Lung microvascular endothelial cell (primary cell): ENCODE measurements at places on chromosomes 5 and 9. TPM values are rescaled to one million over a fixed set of nuclear protein-coding genes. Genes with fewer than 3 reads are reported as not detected.

DNA sequence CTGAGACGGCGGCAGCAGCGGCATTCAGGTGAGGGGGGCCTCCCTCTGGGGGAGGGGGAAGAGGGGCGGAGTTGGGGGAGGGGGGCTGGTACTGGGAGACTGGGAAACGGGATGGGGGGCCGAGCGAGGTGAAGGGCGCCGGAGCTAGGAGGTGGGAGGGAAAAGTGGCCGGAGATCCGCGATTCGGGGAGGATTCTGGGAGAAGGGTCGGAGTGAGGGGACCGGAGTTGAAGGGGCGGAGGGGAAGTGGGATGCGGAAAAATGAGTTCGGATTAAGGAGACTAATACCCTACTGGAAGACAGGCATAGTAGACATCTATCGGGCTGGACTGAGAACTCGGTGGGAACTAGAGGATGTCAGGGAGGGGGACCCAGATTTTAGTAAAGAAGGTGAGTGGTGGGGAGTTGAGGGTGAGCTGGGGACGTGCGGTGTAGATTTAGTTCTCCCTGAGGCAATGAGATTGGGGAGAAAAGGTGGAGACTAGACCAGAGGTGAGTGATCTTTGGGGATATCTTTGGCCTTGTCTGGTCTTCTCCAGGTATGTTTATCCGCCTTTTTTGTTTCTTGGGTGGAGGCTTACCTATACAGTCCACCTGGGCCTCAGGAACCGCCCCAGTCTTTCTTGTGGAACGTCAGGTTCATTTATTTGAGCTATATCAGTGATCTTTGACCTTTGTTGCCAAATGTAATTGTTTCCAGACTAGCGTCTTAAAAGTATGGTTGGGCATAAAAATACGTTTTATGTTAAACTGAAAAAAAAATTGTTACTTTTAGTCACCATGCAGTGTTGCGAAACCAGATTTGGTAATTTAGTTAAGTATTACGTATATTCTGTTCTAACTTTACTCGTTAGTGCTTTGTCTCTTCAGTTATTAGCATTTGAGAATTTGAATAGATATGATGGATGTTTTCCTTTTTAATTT is 632 bp downstream of the UBAP1 start:
- DNase-seq, result peak; percentile 27

DNA sequence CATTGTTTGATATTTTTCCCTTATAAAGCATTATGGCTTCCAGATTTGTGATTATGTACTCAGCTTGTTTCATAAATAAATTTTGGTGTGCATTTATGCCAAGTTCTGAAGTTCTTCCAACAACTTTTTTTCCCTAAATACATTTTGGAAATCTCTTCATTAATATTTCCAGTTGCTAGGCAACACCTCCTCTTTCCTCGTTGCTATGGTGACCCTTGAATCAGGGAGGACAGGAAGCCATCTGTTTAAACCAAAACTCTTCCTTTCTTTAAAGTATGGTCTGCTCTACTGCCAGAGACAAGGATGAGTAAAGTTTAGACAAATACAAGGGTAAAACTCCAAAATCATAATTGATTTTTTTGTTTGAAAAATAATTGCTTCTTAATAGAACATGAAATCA is 779.3 kb downstream of the CDH9 start:
- DNase-seq, result no peak

DNA sequence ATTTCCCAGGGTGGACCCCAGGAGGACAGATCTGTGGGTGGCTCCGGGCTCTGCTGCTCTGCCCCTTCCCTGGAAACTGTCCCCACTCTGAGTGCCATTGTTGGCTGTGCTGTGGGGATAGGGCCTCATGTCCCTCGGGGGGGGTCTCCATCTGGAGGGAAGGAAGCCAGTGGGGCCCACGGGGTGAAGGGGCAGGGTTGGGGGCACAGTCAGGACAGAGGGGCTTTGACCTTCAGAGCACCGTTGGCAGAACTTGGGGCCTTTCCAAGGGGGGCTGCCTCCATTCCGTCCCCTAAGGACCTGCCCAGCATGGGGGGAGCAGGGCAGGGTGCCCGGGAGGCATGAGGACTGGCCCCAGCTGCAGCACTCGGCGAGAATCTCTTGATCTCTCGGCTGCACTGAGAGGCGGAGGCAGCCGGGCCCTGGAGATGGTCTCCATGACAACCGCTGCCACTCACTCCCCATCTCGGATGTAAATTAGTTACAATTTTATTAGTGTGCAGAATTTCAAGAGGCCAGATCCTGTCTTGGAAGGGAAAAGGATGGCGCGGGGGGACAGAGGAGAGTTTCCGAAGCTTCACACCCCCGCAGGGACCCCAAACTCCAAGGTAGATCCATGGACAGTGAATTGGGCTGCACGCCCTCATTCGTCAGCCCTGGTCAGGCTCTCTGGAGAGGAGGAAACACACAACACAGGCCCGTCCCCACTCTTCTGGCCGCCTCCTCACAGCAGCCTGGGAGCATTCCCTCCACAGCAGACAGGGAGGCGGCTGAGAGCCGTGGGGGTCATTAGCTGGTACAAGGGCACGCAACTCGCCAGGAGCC is 216.2 kb upstream of the IER5L start:
- no peak for DNase-seq

DNA sequence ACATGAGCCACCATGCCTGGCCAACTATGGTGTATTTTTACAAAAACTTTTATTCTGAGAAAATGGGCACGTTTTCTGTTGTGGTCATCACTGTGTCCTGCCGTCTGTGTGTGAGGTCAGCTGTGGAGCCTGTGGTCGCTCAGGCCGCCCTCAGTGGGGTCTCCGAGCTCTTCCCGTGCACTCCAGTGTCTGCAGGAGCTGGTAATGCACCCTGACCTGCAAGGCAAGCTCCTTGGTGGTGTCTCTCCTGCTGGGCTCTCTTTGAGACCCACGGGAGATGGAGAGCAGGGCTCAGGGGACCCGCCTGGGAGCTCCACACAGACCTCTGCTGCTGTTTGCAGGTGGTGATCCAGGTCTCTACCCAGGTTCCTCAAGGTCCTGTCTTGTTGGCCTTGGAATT is 9.6 kb upstream of the AHRR start:
- no peak for DNase-seq

- no peak for DNase-seq
Observed at GRCh38 chr5:3276896-3277295, 318.7 kb upstream of the IRX1 start.

DNA sequence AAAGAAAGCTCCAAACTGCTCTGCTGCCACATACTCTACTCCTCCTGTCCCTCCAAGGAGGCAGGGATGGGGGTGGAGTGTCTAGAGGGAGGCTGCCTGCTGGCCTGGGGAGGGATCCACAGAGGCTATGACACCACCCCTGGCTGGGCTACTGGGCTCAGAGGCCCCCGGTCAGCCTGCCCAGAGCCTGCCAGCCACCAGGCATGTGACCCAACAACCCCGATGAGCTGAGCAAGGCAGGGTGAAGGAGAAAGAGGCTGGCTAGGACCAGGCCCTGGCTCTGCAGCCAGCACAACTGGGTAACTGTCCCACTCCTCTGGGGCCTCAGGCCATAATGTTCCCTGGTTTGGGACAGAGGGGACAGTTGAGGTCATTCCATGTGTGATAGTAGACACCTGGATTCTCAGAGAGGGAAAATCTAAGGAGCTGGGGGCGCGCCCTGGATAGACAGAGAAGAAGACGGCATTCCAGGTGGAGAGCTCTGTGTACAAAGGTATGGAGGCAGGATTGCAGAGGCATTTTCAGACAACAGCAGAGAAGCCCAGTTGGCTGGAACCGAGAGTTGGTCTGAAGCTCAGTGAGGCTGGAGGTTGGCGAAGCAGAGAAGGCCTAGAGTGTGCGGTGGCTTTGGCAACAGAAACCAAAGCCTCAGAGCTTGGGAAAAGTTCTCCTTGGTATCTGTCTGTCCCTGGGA is 33.8 kb upstream of the IL17B start:
- no peak for DNase-seq

GRCh38 chr5:124745928-124746915 is at the start of gene ZNF608:
ZNF608 (minus strand) TSS chr5:124746639; CDS start chr5:124744989, 1,650 bp downstream.
- DNase-seq, result peak; percentile 80

GRCh38 chr9:72041775-72042194 is 18.6 kb downstream of the C9orf57 start:
- DNase-seq, result peak; percentile 90

GRCh38 chr9:28435456-28435855 is 862.2 kb upstream of the C9orf72 start:
- DNase-seq, result no peak

- no peak for DNase-seq
Observed at GRCh38 chr5:16864631-16865131, 71.4 kb downstream of the MYO10 start.

DNA sequence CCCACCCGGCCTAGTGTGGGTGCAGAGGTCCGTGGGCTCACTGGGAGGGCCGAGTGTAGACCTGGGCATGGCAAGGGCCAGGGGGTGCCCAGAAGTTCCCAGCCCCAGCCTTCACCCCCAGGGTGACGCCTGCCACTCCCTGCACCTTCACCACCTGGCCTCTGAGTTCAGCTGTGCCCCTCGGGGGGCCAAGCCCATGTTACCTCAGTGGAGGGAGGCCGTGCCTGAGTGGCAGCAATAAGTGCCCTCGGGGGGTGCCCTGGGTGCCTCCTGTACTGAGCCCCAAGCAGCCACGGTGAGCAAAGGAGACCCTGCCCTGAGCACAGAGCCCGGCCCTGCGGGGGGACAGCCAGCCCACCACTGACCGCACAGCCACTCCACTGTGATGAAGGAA is 10.3 kb upstream of the FCN2 start:
- DNase-seq, result no peak

DNA sequence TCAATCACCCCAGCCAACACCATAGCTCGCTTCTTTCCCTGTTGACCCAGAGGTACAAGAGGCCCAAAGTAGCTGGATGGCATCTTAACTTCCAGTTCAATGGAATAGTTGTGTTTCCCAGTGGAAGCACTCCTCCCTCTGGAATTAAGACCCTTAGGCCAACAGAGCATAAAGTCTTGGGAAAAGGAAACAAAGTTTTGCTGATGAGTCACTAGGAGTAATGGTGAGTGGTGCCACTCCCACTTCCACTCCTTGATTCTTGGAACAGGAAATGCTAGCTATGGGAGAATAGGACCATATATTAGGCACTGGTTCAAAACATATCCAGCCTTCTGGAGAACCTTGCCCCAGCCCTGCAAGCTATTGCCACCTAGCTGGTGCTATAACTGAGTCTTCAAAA is 44.7 kb upstream of the LMX1B start:
- peak; percentile 67 for DNase-seq

- no peak for DNase-seq
Observed at GRCh38 chr9:127524373-127524772, 73.1 kb downstream of the LRSAM1 start.

- peak; percentile 18 for DNase-seq
Observed at GRCh38 chr5:54146390-54146789, 164.0 kb downstream of the ARL15 start.

DNA sequence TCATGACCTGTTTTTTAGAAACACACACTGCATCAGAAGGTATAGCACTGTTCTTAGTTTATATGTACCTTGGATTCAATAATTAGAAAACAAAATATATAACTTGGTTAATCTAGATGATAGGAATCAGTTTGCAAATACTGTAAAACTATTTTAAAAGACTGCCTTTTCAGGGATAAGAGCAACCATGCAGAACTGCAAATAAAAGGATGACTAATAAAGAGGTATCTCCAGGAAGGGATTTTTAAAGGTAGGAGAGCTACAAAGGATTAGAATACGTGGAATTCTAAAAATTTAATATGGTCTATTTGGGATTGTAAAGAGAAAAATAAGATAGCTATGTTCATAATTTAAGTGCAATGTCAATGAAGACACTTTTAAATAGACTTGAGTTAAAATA is 9.4 kb downstream of the GABRA1 start:
- no peak for DNase-seq

- peak; percentile 79 for DNase-seq
Observed at GRCh38 chr5:56512313-56512996, 279.3 kb upstream of the ANKRD55 start.

- no peak for DNase-seq
Observed at GRCh38 chr9:83483223-83483622, 55.0 kb downstream of the FRMD3 start.

- no peak for DNase-seq
Observed at GRCh38 chr5:171431251-171431777, 11.9 kb downstream of the FGF18 start.

- no peak for DNase-seq
Observed at GRCh38 chr9:84705128-84705527, 35.6 kb downstream of the NTRK2 start.

DNA sequence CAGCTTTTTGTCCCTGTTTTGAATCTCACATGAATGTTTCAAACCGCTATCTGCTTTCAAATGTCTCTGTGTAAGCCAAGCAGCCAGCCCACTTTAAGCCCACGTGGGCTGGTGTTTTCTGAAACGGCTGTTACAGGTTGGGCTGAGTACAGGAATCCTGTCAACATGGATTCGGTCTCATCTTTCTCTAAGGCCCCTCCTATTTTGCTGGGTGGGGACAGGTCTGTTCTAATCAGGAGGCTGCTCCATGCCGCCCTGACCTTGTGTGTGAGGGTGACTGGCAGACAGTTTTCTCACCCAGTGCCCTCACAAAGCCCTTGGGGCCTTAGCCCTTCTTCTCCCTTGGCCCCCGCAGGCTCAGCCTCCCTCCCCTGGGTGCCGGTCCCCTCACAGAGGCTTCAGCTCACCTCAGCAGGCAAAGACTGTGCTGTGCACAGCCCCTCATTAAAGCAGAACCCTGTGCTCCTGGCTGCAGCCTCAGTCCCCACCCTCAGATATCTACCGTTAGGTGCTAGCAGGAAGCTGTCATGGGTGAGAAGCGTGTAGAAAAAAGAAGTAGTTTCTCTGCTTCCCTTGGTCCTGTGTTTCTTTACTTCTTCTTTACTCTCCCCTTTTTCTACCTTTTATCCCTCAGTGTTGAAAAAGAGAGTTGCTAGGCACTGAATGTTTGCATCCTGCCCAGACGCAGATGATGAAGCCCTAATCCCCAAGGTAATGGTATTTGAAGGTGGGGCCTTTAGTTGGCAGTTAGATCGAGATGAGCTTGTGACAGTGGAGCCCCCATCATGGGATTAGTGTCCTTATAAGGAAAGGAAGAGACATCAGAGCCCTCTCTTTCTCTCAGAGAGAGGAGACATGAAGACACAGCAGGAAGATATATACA is 205.7 kb downstream of the ADAMTS12 start:
- DNase-seq, result no peak

GRCh38 chr9:89822996-89823395 is 218.2 kb downstream of the GADD45G start:
- no peak for DNase-seq

DNA sequence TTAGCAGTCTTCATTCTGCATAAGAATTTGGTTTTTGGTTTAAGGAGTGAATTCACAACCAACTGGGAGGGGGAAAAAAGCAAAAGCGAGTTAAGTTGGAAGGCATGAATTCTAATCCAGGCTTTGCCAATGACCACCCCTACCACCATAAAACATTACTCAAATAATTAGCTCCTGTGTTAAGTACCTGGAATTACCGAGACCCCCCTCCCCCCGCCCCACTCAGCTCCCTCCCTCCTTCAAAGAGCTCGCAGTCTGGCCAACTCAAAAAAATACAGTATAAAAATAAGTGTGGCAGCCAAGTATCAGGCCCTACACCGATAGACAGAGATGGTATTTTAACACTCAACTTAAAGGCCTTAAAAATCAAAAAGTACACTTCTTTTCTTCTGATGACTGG is 492 bp downstream of the ATG12 start:
- peak; percentile 20 for DNase-seq

Gene FCN2
- total RNA-seq, result not detected in 2 replicates

Gene HSD17B3
- total RNA-seq, result not detected in 2 replicates

Gene CDKN2B-AS1
- 0.60 and 1.5 TPM in 2 replicates for total RNA-seq

Gene LCN10
- total RNA-seq, result not detected in 2 replicates
